A549 treated with dexamethasone at 1 μM for 4 hours (cell line): ENCODE measurements at places on chromosomes 7 and 10. TPM values are rescaled to one million over a fixed set of nuclear protein-coding genes. Genes with fewer than 3 reads are reported as not detected.

The GSTO2 gene
- total RNA-seq = 1.7 to 2.4 TPM (median 1.9 TPM) in 5 replicates

The LBX1 gene
- not detected in 5 replicates for total RNA-seq

The NPC1L1 gene
- total RNA-seq = 0.06 to 0.12 TPM (median 0.09 TPM) in 5 replicates

The RNLS gene
- 6.2 to 7.2 TPM (median 6.7 TPM) in 5 replicates for total RNA-seq

The WASHC2C gene
- 18.1 to 21.6 TPM (median 19.3 TPM) in 5 replicates for total RNA-seq
